Right ventricle myocardium superior (tissue), 1 donor: ENCODE measurements at places on chromosomes 5 and 9.
A peak's percentile ranks its signal among the peaks of the same experiment; 100 is the strongest.

DNA sequence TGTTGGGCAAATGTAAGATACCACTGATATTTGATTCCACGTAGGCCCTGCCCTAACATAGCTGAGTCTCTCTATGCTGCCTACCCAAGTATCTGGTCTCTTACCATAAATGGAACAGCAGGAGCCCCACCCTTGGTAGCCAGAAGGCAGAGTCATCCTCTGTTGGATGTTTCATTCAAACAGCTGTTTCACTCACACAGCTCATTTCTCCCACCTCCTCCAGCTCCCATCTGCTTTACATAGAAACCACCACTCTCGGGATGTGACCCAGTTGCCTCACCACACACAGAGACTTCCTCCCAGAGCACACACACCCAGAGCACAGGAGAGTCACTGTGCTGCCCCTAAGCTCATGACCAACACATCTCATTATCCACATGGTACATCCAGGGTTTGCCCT, 165.3 kb downstream of the TMEM167A start:
- no peak for DNase-seq

- no peak for DNase-seq
Measured at GRCh38 chr9:32010322-32010721, 374.1 kb upstream of the ACO1 start.

DNA sequence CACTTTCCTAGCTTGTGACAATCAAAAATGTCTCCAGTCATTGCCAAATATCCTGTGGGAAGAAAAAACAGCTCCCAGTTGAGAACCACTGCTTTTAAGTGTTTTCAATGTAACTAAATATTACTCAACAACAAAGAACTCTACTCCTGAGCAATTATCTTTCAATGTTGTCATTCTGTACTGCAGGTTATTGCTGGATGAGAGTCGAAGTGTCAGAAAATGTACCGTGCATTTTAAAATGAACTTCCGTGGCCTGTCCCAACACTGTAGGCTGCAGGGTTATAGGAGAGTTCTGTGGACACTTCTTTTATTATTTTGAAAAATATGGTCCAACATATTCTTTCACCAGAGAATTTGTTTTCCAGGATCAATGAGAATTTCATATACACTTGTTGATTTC, 34.8 kb upstream of the AGXT2 start:
- no peak for DNase-seq

GRCh38 chr5:118325931-118326330, 662.4 kb downstream of the DTWD2 start:
- DNase-seq = no peak

- DNase-seq = no peak
Measured at GRCh38 chr5:6634306-6634705, 1.1 kb downstream of the SRD5A1 start.

DNA sequence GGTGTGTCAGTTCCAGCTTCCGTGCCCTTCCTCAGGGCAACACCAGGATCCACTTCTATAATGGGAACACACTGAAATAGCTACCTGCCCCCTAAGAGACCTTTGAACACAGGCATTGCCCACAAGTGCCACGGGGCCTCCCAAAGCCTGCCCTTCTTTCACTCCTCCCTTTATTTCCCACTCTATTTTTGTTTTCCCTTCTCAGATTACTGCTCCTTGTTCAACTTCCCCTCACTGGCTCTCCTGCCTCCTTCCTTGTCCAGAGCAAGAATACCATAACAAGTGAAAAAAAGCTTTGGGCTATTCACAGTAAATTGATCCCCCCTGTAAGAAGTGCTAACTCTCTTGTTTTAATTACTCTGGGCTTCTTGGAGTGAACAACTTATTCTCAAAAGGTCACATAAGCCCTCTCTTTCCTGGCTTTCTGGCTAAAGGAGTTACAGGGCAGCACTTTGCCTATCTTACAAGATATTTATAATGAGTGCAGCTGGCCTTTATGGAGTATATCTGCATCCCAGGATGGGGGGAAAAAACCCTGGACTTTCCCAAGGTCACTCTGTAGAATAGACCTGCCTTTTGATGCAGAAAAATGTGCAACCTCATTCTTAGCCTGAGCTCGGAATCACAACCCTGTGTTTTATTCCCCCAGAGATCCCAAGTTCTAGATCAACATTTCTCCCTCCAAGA, 11.3 kb downstream of the CTXN3 start:
- DNase-seq = peak; percentile 39

GRCh38 chr5:130090569-130091270, 186.5 kb downstream of the CHSY3 start:
- DNase-seq = no peak

DNA sequence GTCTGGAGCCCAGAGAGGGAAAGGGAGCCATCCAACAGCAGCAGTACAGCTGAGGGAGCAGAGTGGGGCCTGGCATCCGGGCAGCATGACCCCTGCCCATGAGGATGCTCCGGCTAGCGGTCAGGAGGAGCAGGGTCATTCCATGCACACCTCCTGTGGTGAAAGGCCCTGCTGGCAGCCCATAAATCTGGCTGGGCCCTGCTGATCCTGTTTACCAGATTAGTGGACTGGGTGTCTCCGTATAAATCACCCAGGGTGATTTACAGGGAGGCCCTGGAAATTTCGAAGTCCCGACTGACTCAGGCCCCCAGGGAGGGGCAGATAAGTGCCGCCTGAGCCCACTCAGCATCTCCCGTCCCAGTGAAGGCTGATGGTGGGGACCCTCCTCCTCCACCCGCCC, 117.6 kb upstream of the HAND1 start:
- no peak for DNase-seq

DNA sequence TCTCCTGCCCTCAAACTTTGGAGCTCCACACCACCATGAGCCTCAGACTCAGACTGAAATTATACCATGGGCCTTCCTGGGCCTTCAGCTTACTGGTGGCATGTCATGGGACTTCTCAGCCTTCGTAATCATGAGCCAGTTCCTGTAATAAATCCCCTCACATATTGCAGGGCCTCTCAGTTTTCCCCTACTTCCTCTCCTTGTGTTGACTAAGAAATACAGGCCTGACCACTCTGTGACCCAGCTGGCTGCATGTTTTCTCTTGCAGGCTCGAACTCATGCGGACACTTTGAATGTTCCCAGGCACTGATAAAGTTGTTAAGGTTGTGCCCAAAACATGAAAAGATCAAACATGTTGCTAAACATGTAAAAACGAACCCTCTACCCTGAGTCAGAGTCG, 26.2 kb upstream of the SHC3 start:
- DNase-seq = no peak

DNA sequence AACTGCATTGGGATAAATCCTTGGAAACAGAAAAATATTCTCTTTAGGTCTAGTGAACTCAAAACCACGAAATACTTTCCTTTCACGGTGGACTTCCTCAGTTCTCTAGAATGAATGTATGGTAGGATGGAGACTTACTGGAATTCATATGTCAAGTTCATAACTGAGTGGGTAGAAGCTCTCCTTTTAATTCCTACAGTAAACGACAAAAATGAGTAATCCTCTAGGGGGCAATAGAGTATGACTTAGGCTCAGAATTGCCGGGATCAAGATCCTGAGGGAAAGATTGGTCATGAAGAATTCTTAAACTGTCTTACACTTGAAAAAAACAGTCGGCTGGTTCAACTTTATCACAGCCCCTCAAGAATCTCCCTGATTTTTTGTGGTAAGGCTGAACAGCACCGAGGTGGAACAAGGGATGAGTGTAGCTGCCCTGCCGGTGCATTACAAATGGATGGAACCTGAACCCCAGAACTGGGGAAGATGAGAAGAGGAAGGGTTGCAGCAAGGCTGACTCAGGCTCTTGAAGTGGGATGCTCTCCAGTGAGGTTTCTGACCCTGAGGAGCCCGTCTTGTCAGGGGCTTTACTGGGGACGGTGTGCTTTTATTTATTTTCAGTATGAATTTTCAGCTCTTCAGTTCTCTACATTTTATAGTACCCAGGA, 14.0 kb upstream of the LOX start:
- no peak for DNase-seq

DNA sequence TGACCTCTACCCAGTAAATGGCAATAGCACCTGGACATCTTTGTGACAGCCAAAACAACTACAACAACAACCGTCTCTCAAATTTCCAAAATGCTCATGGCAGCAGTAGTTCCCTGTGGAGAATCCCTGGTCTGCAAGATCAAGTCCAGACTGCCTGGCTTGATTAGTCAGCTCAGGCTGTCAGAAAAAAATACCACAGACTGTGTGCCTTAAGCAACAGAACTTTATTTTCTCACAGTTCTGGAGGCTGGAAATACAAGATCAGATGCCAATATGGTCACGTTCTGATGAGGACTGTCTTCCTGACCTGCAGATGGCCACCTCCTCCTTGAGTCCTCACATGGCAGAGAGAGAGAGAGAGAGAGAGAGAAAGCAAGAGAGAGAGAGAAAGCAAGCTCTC, 52.3 kb upstream of the MOCS2 start:
- DNase-seq = no peak

DNA sequence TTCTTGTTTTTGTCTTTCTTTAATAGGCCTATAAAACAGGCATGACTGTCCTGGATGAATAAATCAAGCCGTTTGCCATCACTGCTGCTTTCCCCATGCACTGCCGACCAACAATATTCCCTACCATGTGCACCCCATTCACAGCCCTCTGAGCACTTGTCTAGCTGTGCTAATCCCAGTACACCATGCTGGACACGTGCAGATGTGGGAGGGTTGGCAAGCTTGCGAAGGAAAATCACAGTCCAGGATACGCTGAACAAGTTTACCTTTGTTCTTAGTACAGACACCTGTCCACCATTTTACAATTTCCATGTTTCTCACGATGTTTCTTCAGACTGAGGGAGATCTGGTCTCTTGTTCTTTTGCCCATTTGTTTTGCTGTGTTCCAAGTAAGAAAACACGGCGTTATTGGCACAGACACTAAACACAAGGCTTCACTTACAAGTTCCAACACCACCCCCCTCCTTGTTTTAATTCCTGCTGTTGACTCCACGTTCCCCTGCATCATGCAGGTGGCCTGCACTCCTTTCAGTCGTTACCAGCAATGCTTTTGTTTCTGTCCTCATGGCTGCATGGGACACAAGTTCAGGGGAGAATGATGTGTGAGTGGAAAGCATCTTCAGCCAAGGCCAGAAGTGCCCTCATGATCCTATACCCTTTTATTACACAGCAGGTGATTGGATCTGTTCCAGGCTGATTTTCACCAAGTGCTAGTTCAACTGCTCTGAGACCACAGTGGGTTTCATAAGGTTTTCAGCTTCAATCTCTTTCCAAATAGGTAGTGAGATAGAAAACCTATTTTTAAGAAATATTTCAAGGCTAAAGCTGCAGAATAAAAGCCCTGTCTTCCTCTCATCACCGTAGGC, 608.9 kb downstream of the IRX1 start:
- DNase-seq = no peak

GRCh38 chr9:94577571-94577970, 16.1 kb downstream of the FBP2 start:
- DNase-seq = no peak

DNA sequence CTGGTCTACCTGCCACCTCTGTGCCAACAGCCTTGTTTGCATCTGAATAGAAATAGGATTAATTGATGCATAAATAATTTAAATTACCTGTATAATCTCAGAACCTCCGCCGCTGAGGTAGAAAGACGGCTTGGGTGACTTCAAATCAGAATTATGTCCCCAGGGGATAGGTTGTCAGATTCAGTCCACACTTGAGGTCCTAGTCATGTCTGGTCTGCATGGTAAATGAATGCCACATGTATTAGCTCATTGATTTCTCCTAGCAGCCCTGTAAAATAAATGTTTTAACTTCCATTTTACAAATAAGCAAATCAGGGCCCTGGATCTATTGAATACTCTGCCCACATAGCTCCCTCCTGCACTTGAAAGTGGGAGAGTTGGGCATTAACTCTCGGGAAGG, 368.0 kb upstream of the WWC1 start:
- DNase-seq = no peak

DNA sequence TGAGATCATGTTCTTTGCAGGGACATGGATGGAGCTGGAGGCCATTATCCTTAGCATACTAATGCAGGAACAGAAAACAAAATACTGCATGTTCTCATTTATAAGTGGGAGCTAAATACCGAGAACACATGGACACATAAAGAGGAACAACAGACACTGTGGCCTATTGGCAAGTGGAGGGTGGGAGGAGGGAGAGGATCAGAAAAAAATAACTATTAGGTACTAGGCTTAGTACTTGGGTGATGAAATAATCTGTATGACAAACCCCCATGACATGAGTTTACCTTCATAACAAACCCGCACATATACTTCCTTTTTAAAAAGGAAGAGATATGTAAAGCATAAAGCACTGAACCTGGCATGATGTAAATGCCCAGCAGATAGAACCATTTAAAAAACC, 99.0 kb downstream of the MEGF10 start:
- DNase-seq = no peak

- DNase-seq = no peak
Measured at GRCh38 chr5:16797951-16798350, 138.1 kb downstream of the MYO10 start.

GRCh38 chr5:96045888-96046287, 84.2 kb upstream of the ELL2 start:
- no peak for DNase-seq

DNA sequence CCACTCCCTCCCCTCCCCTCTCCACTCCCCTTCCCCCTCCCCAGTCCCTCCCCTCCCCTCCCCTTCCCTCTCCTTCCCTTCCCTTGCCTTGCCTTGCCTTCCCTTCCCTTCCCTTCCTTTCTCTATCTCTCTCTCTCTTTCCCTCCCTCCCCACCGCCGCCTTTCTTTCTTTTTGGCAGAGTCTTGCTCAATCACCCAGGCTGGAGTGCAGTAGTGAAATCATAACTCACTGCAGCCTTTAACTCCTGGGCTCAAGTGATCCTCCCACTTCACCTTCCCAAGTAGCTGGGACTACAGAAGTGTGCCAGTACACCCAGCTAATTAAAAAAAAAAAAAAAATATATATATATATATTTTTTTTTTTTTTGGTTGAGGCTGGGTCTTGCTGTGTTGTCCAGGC, 45.5 kb downstream of the IL31RA start:
- no peak for DNase-seq

DNA sequence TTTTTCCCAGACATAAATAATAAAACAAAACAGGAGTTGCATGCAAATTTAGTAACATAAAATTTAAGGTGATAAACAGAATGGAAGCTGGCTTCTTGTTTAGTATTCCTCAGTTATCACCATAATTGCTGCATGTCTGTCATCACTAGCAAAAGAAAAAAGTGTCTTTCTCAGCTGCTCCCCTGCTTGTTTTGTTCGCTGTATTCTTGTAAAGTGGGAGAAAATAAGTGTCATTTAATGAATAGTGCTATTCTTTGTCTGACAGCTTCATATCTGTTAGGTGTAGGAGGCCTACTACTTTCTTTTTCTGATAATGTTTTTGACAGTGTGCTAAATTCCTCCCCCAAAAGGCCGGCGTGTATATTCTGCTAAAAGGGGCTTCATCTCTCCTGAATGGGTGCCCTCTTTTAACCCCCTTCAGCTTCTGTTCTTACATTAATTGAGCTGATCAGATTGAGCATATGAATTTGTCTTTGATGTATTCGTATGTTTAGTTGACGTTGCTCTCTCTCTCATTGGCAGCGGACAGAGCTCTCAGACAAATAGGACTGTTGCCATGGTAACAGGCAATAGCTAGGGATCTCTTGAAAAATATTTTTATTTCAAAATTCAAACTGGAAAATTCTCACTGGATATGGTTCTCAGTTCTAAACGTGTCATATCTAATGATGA, 303.8 kb downstream of the KIAA0825 start:
- no peak for DNase-seq

GRCh38 chr5:141609044-141609443, 9.8 kb downstream of the DIAPH1 start:
- no peak for DNase-seq

- DNase-seq = no peak
Measured at GRCh38 chr9:3920604-3921582, 379.0 kb downstream of the GLIS3 start.
